Activated T-helper 2 cell treated with anti-CD3 and anti-CD28 coated beads, Interferon-gamma antibody, Interleukin-2, Interleukin-4, amounts not matched to agents 10 μg/mL and 5 μg/mL and 100 μg/mL, durations not matched to agents 14 hours and 24 hours and 36 hours (primary cell): ENCODE measurements at places on chromosomes 5 and 9.

GRCh38 chr5:147857302-147858129, 21.0 kb upstream of the SCGB3A2 start:
- DNase-seq, result peak; percentile 12

DNA sequence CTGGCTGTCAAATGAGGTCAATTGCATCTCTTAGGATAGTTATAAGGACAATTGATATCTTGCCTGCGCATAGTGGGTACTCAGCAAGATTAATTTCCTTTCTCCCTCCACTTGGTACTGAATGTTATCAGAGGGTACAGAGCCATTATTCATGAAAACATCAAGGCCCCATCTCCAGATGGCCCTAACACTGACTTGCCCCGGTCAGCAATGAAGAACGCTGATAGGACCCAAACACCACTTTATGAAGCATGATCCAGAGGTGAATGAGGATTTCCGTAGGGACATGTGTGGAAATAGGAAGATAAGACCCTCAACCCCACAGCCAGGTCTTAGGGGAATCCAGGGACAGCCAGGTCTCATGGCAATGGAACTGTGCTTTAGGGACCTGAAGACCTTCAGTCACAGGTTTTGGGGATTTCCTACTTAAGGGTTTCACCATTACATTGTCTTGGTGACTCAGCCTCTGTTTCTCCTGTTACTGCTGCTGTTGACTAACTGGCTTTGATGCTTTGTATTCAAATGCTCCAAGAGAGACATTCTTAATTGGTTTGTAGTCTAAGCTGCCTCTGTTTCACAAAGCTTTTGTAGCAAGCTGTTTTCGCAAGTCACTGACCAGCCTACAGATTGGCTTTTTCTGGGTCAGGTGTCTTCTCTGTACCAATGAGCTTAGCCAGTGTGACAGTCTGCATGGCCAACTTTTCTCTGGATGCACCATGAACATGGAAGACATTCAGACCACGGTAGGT, 35.3 kb upstream of the IQGAP2 start:
- no peak for DNase-seq

DNA sequence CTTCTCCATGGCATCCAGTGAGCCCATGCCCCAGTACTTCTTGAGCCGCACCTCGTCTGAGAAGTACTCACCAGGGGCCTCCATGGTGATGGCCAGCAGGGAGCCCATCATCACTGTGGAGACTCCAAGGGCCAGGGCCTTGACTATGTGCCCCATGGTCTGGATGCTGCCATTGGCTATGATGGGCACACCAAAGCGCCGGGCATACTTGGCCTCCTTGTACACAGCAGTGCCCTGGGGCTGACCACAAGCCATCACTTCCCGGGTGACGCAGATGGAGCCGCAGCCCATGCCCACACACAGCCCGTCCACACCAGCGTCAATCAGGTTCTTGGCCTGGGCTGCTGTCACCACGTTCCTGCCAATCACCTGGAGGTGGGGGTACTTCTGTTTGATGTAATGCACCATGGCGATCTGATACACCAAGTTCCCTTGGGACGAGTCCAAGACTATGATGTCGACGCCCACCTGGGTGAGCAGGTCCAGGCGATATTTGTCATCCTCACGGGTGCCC, 7.0 kb upstream of the DCAF12 start:
- no peak for DNase-seq

- no peak for DNase-seq
Observed at GRCh38 chr9:91935066-91935749, 14.8 kb downstream of the ROR2 start.

DNA sequence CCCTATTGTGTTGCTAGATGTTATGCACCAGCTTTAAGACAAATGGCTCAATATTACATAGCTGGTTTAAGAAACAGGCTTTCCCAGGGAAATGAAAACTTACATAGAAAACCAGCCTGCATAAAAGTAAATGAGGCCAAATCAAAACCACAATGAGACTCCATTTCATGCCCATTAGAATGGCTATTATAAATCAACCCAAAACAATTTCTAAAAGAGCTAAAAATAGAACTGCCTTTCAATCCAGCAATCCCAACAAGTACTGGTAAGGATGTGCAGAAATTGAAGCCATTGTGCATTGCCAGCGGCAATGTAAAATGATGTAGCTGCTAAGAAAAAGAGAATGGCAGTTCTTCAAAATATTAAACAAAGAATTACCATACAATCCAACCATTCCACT, 1170.0 kb upstream of the CDH9 start:
- no peak for DNase-seq

DNA sequence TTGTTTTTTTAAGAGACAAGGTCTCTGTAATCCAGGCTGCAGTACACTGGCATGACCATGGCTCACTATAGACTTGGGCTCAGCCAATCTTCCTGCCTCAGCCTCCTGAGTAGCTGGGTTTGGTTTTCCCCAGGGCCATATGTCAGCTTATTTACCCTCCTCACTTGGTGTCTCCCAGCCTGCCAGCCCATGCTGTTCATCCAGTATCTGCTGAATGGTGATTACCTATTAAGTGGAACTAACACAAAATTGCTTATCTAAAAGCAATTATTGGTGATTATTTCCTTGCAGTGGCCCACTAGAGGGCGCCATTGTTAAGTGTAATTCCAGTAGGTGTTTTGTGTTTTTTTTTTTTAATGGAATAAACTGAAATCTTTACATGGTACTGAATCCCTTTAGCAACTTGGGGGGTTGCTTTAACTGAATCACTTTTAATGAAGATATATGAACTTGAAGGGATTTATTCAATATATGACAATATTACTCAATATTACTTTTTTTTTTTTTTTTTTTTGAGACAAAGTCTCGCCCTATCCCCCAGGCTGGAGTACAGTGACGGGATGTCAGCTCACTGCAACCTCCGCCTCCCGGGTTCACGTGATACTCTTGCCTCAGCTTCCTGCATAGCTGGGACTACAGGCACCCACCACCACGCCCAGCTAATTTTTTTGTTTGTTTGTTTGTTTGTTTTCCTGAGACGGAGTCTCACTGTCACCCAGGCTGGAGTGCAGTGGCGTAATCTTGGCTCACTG, 13.8 kb downstream of the EXOSC2 start:
- peak; percentile 34 for DNase-seq

GRCh38 chr5:136963504-136963903, 535.6 kb downstream of the SPOCK1 start:
- no peak for DNase-seq

DNA sequence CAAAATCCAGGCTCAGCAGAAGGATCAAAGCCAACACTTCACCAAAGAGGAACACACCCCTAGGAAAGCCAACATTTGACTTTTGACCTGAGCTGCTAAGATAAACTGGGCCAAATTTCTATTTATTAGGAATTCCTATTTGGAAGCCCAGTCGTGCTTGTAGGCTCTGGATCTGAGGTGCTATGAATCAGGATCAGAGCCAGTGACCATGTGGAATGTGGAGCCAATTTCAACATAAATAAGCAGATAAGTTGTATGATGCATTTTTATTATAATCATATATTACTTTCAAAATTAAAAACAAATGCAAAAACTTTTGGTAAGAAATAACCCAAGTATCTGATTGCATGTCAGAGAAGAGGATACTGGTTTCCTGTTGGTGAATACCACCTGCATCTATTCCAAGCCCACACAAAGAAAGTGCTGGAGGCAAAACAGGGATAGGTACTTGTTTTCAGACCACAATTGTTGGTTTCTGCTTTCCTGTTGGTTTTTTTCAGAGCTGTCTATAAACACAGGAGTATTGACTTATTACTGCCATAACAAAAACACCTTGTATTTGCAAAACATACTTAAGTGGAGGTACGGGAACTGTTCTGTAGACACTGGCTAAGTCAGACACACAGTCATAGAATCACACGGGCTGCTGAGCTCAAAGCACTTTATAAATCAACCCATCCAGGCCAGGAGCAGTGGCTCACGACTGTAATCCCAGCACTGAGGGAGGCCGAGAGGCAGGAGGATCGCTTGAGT, 52.8 kb downstream of the ARL15 start:
- DNase-seq, result no peak

DNA sequence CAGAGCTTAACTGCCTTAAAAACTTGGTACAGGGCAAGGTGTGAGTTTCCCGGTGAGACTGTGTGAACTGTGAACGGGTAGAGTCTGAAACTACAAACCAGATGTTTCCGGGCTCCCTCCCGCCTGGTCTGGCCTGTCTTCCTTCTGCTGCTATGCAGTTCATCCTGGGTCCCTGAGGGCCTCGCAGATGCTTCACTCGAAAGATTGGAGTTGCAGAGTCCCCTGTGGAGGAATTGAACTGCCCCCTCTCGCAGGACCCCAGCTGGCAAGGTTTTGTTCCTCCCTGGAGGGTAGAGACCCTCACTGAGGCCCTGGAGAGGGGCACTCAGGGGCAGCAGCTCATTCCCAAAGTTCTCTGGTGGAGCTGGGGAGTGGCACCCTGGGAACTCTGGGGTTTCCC, 533 bp downstream of the DCANP1 start:
- DNase-seq, result no peak

DNA sequence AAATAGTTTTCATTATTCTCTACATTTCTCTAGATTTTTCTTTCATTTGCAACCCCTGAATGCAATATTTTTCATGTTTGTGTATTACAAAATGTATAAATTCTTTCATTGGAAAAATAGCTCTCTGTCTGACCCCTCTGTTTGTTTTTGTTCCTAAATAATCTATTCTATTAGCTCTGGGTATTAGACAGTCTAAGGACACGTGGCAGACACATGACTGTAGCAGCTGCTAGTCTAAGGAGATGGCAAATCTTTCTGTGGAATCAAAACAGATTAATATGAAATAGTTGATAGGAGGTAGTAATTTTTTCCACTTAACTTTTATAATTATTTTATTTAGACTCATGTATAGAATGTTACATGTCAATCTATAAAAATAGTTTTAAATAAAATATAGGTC, 21.4 kb upstream of the SPATA9 start:
- DNase-seq, result no peak

DNA sequence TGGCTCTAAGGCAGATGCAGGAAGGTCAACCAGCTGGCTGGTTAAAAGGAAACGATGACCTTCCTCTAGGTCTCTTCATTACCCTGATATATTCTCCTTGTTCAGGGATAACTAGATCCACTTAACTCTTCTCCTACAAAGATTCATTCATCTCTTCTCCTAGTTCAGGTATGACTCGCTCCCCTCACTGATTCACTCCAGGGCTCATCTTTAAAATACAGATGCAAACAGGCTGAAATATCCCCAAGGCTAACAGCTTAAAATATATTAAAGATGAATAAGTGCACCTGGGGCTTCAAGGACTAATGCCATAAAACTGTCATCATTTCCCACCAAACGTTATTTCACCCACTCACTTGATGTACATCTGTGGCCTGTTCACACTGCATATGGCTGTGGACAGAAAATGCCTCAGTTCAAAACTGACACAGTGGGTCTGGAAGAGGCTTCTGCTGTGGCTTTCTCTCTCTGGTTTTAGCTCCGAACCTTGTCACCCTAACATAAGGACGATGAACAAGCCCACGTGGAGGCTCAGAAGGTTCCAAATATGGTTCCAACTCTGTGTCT, 366.9 kb downstream of the DEPDC1B start:
- DNase-seq, result no peak

- no peak for DNase-seq
Observed at GRCh38 chr5:176868731-176869130, 30.4 kb downstream of the HK3 start.

DNA sequence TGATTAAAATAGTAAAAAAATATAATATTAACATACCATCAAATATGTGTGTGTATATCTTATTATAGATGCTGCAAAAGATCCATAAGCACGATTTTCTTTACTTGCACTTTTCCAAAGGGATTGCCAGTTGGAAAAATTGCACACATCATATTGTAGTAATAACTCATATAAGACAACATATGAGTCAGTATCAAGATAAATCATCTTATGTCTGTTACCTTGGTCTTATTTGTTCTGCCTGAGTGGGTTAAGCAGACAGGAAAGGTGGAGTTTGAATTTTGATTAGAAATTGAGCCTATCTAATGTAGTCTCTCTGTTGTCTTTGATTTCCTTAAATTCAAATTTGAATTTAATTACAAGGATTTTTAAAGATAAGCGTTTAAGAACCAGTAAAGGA, 24.6 kb downstream of the LYSMD3 start:
- no peak for DNase-seq

- no peak for DNase-seq
Observed at GRCh38 chr9:127500399-127500798, 49.1 kb downstream of the LRSAM1 start.

DNA sequence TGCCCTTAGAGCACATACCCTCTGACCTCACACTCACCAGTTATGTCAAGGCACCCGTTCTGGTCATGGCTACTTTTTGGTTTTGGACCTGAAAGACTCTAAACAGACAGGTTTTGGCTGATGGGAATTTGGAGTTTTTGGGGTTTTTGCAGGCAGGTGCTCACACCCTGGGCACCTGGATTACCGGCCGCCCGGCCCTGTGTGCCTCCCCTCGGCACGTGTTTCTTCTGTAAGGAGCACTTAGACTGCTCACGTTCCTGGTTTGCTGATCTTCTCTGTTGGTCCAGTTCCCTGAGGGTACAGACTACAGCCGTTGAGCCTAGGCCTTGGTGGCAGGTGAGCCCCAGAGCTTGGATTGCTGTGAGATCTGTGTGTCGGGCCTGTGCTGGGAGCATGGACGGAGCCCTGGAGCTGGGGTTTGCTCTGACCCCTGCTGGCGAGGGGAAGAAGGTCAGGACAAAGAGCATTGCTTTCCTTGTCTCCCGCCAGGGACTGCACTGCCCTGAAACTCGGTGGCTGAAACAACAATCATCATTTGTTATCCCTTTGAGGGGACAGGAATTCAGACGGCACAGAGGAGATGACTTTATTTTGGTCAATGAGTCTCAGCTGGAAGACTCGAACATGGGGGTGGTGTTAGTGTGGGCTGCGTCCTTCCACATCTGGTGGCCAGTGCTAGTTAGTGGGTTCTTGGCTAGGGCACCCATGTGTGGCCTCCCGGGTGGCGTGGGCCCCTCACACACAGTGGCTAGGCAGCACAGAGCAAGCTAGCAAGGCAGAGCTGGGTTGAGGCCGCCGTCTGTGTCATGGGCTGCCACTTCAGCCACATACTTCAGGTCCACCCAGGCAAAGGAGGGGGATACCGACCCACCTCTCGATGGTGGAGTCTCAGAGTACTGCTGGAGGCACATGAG, 76.4 kb downstream of the EHMT1 start:
- DNase-seq, result no peak

GRCh38 chr5:108801776-108802175, 54.1 kb downstream of the FER start:
- no peak for DNase-seq

GRCh38 chr5:173472164-173472563, 143.9 kb upstream of the STC2 start:
- no peak for DNase-seq

GRCh38 chr5:151344088-151344487, 3.3 kb downstream of the SLC36A2 start:
- DNase-seq, result no peak

GRCh38 chr5:139660923-139661814, 13.0 kb downstream of the CXXC5 start:
- DNase-seq, result no peak

- DNase-seq, result no peak
Observed at GRCh38 chr5:173323106-173323798, 5.0 kb downstream of the STC2 start.

GRCh38 chr5:178371362-178372111, 138.9 kb upstream of the PHYKPL start:
- DNase-seq, result no peak

- DNase-seq, result no peak
Observed at GRCh38 chr5:58773744-58774441, 191.0 kb downstream of the RAB3C start.

GRCh38 chr5:110106750-110107149, 417.0 kb downstream of the MAN2A1 start:
- no peak for DNase-seq

- DNase-seq, result no peak
Observed at GRCh38 chr5:83628360-83628759, 92.3 kb downstream of the HAPLN1 start.
